ENCODE measurements at places on chromosomes 12 and 14. TPM values are rescaled to one million over a fixed set of nuclear protein-coding genes. Genes with fewer than 3 reads are reported as not detected.

DNA sequence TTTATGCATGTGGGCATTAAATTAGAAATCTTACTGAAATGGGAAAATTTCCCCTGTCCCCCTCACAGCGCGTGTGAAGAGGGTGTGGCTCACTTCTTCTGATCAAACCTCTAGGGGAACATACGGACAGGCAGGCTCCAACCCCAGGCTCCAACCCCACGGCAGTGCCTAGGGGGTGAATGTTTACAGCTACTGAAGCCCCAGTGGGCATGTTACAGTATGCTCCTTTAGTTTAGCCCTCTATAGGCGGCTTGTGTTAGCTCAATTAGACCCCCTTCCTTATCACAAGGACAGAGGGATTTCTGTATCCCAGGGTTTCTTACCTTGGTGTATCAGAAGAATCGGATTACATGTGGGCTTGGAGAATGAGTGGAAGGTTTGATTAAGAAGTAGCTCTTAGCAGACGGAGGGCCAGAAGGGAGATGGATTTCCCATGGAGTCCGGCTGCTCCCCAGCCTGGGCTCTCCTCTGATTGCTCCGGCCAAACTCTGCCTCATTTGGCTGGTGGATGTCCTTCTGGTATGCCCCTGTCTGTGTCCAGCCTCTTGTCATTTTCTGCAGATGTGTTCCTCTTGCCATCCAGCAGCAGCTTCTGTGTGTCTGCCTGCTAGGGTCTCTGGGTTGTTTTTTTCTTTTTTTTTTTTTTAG lies 223.7 kb downstream of the TMTC2 start:
- no peaks in the 10 kb centered on the region for H3K4me1 ChIP-seq
- H3K4me3 ChIP-seq: no peak overlapping the region
- H3K27ac ChIP-seq: no peak overlapping the region
- H3K27me3 ChIP-seq: no peaks in the 10 kb centered on the region
- DNase-seq: no peak

- no peak for DNase-seq
- H3K27me3 ChIP-seq: peaks cover 2% of the 10 kb centered on the region
- no peak overlapping the region for H3K4me3 ChIP-seq
- peaks cover 6% of the 10 kb centered on the region for H3K36me3 ChIP-seq
- H3K27ac ChIP-seq: no peak overlapping the region
- no peaks in the 10 kb centered on the region for H3K4me1 ChIP-seq
Observed at GRCh38 chr12:47458279-47458678, 247.6 kb downstream of the RPAP3 start.

GRCh38 chr14:79091381-79091963 lies 921.3 kb downstream of the NRXN3 start:
- no peaks in the 10 kb centered on the region for H3K36me3 ChIP-seq
- no peaks in the 10 kb centered on the region for H3K4me1 ChIP-seq
- no peak overlapping the region for H3K27ac ChIP-seq
- no peak overlapping the region for H3K4me3 ChIP-seq
- H3K27me3 ChIP-seq: no peaks in the 10 kb centered on the region

DNA sequence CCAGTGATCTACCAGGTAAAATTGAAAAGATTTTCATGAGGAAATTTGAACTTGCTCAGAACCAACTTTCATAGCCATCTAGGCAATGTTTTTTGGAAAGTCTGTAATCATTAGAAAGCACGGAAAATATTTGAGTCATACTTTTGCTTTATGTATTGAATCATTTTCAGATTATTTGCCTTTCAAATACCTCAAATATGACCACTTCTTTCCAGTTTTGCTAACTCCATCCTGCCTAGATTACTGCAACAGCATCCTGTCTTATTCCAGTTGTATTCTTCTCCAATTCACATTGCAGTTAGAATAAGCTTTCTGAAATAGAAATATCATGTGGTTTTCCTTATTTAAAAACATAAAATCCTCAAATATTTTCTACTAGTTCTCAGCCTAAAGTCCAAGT lies 239.8 kb upstream of the FAR2 start:
- no peak overlapping the region for H3K27ac ChIP-seq
- no peaks in the 10 kb centered on the region for H3K4me1 ChIP-seq
- H3K36me3 ChIP-seq: peaks cover 6% of the 10 kb centered on the region

GRCh38 chr14:99506276-99506675 lies 25.1 kb downstream of the CCNK start:
- H3K27me3 ChIP-seq: peaks cover 24% of the 10 kb centered on the region
- H3K36me3 ChIP-seq: peaks cover 67% of the 10 kb centered on the region
- peak overlapping the region; percentile 12 for H3K27ac ChIP-seq
- peak overlapping the region; percentile 21 for H3K4me3 ChIP-seq

DNA sequence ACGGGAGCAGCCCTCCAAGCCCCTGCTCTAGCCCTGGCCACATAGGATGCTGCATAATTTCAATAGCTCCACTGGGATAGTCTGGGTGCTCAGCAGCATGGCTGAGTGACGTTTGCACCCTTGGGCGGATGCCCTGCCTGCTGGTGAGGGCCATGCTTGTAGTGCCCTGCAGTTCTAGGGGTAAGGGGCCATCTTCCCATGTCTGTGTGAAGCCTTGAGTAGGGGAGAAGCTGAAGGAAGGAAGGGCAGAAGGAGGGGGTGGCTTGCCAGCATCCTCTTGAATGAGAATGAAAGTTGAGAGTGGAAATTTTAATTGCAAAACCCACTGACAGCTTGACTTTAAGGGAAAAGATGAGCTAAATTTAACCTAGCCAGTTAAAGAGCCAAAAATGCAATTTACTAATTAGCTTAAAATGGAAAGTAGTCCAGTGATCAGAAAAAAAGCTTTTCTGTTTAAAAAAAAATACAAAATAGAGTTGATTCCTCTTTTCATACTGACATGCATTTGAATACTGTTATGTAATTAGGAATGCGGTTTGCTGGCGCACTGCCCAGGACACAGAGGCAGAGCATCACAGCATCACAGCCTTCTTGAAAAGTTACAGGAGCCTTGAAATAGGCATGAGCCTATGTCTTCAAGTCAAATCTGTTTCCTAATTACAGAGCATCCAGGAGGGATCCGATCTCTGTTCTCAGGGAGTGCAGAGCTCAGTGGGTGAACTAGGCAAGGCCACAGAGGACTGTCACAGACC lies 18.5 kb upstream of the EML1 start:
- peaks cover 6% of the 10 kb centered on the region for H3K4me1 ChIP-seq
- H3K27me3 ChIP-seq: peaks cover 2% of the 10 kb centered on the region
- H3K4me3 ChIP-seq: no peak overlapping the region
- H3K27ac ChIP-seq: no peak overlapping the region
- DNase-seq: no peak

The OAS2 gene
- total RNA-seq: 0.41 TPM

The MLF2 gene
- 118 TPM for total RNA-seq

The BRI3BP gene
- total RNA-seq: 1.4 TPM

DNA sequence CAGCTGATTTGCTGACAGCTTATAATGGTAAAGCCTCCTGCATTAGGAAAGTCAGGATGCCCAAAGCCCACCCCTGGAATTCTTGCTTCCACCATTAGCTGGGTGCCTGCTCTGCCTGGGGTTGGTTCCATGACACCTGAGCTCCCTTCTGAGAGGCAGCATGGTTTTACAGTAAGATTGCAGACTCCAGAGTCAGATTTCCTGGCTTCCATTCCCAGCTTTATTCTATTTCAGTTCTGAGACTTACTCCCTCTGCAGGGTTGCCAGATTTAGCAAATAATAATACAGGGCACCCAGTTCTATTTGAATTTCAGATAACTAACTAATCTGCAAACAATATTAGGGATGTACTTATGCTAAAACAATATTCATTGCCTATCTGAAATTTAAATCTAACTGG lies 12.2 kb downstream of the STAB2 start:
- peaks cover 18% of the 10 kb centered on the region for H3K4me1 ChIP-seq
- no peaks in the 10 kb centered on the region for H3K27me3 ChIP-seq
- no peaks in the 10 kb centered on the region for H3K36me3 ChIP-seq
- no peak for DNase-seq
- no peak overlapping the region for H3K27ac ChIP-seq

DNA sequence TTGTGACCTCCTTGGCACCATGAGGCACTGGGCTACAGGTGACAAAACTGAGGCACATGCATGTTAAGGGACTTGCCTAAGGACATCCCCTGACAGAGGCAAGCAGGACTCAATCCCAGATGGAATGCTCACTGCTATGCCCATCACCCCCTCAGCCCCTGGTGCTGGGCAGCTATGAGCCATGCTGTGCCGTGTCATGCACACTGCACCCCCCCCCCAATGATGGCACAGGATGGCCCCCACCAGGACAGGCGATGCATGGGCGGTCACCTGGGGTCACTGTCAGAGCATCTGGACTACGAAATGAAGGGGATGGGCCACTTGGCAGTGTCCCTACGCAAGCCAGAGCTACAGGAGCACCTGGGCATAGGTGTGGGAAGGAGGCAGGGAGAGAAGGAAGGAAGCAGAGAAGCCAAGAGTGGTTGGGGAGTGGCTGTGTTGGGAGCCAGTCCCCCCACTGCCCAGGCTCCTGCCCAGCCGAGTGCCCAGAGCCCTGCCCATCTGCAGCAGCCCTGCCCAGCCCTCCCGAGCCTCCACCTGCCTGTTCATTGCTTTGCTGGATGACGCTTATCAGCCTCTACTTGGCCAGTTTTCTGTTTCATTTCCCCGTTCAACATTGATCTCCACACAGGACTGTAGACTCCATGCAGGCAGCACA lies 84.9 kb upstream of the DIO3 start:
- no peak overlapping the region for H3K4me3 ChIP-seq
- H3K36me3 ChIP-seq: no peaks in the 10 kb centered on the region
- no peak overlapping the region for H3K27ac ChIP-seq
- H3K4me1 ChIP-seq: no peaks in the 10 kb centered on the region

DNA sequence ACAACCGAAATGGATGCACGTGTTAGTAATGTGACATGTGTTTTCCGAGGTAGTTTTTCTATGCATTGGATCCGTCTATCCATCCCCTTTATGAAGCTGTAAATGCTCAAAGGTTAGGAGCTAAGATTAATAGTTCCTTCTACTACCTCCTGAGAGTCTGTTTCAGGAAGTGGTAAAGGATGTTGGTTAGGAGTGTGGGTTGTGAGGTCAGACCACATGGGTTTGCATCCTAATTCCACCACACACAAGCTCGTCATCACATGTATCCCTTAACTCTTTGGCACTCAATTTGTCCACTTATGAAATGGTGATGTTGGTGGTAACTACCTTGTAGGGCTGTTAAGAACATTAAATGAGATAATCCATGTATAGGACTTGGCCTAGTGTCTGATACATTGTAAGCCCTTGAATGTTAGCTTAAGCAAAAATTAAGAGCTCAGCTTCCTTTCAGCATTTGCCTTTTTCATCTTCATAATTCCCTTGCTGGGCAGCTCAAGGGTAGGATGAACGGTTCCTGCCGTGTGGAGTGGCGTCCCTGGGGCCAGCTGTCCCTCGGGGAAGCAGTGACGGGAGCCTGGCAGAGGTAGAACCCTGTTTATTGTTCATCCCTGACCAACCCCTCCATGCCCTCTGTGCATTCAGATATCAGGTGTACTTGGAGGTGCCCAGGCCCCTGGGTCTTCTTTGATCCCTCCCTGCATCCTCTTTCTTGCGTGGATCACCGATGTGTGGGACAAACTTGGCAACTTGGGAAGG lies 52.3 kb downstream of the TSPAN9 start:
- peak overlapping the region; percentile 8 for H3K27ac ChIP-seq
- no peak for DNase-seq
- H3K27me3 ChIP-seq: no peaks in the 10 kb centered on the region
